Purkinje cell (primary cell): ENCODE measurements at places on chromosomes 4 and X. TPM values are rescaled to one million over a fixed set of nuclear protein-coding genes. Genes with fewer than 3 reads are reported as not detected.

The BRCC3 gene
- polyA plus RNA-seq = 53.7 and 65.1 TPM in 2 replicates

The RTL9 gene
- 2.9 TPM in 1 of 2 replicates, not detected in the other for polyA plus RNA-seq

The ZBTB49 gene
- polyA plus RNA-seq = 0.52 TPM in 1 of 2 replicates, not detected in the other

The ZDHHC15 gene
- polyA plus RNA-seq = 4.5 and 6.1 TPM in 2 replicates

The SMIM31 gene
- polyA plus RNA-seq = not detected in 2 replicates

The CSAG3 gene
- not detected in 2 replicates for polyA plus RNA-seq

The CC2D2A gene
- 13.7 and 15.6 TPM in 2 replicates for polyA plus RNA-seq

The NUDT11 gene
- 6.3 and 17.3 TPM in 2 replicates for polyA plus RNA-seq

The CORIN gene
- polyA plus RNA-seq = 1.2 and 1.7 TPM in 2 replicates

The STAG2 gene
- 22.4 and 32.3 TPM in 2 replicates for polyA plus RNA-seq

The CSAG2 gene
- not detected in 2 replicates for polyA plus RNA-seq

The DIPK2B gene
- not detected in 2 replicates for polyA plus RNA-seq

The USP11 gene
- 57.6 and 71.1 TPM in 2 replicates for polyA plus RNA-seq

The CDX4 gene
- polyA plus RNA-seq = not detected in 2 replicates

The SOWAHB gene
- 0.71 and 1.0 TPM in 2 replicates for polyA plus RNA-seq

The SLIT2 gene
- 7.4 and 10.6 TPM in 2 replicates for polyA plus RNA-seq

The CFI gene
- not detected in 2 replicates for polyA plus RNA-seq

The OPRPN gene
- polyA plus RNA-seq = not detected in 2 replicates

The PSAPL1 gene
- not detected in 2 replicates for polyA plus RNA-seq

The PYURF gene
- 141 and 209 TPM in 2 replicates for polyA plus RNA-seq

The TCEAL6 gene
- 8.2 and 28.3 TPM in 2 replicates for polyA plus RNA-seq

The LRIT3 gene
- 0.08 and 0.54 TPM in 2 replicates for polyA plus RNA-seq

The PPM1K gene
- 35.1 and 41.1 TPM in 2 replicates for polyA plus RNA-seq

The FRG2 gene
- polyA plus RNA-seq = not detected in 2 replicates

The DMRTC1 gene
- polyA plus RNA-seq = 0.38 TPM in 1 of 2 replicates, not detected in the other

The CFAP47 gene
- polyA plus RNA-seq = 0.20 TPM in 1 of 2 replicates, not detected in the other

The GAGE13 gene
- not detected in 2 replicates for polyA plus RNA-seq

The ATP1B4 gene
- polyA plus RNA-seq = not detected in 2 replicates

The PFKFB1 gene
- polyA plus RNA-seq = not detected in 2 replicates

The SASH3 gene
- polyA plus RNA-seq = not detected in 2 replicates

The ERCC6L gene
- 0.42 TPM in 1 of 2 replicates, not detected in the other for polyA plus RNA-seq
